ENCODE measurements at places on chromosomes 12 and 14. TPM values are rescaled to one million over a fixed set of nuclear protein-coding genes. Genes with fewer than 3 reads are reported as not detected.

- no peak for DNase-seq
Observed at GRCh38 chr14:97021001-97021400, 223.8 kb downstream of the VRK1 start.

DNA sequence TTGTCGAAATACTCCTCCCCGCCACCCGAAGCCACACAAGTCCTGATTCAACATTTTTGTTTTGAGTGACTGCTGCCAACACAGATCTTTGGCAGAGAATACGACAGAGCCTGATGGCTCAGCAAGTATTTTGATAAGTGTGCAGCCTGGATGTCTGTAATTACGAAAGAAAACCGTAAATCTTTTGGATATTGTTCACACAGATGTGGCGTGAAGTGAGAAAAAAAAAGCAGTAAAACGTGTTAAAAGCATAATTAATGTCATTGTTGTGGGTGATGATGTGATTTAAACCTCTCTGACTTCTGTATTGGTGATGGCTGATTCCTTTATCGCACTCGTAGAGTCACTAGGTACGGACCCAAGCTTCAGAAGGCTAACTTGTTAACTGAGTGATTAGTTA, 98.7 kb downstream of the PHETA1 start:
- DNase-seq, result no peak

- DNase-seq, result no peak
Observed at GRCh38 chr14:54166049-54166950, 209.7 kb upstream of the BMP4 start.

DNA sequence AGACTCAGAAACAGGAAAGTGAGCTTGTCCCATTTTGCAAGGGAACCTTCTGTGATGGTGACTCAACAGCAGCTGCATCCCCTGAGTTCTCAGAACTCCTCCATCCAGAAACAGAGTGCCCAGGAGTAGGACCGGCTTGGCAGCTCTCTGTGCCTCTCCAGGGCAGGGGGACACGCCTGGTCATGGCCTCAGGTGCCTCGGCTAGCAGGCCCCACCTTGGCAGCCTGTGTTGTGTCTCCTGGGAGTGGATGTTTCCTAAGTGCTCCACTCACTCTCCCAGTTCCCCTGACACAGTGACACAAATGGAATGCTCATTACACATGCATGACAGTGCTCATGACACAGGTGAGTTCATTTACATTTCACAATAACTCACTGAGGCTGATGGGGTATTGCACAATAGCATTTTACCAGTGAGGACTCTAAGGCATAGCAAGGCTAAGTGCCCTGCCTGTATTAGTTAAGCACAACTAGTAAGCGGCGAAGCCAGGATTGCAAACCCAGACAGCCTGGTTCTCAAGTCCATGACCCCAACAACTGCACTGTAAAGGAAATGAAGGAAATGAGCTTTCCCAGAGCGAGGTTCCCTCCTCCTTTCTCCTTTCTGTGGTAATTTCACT, 47.4 kb downstream of the CALM1 start:
- DNase-seq, result no peak

GRCh38 chr12:75727577-75727976, 216.2 kb upstream of the KRR1 start:
- DNase-seq, result no peak

DNA sequence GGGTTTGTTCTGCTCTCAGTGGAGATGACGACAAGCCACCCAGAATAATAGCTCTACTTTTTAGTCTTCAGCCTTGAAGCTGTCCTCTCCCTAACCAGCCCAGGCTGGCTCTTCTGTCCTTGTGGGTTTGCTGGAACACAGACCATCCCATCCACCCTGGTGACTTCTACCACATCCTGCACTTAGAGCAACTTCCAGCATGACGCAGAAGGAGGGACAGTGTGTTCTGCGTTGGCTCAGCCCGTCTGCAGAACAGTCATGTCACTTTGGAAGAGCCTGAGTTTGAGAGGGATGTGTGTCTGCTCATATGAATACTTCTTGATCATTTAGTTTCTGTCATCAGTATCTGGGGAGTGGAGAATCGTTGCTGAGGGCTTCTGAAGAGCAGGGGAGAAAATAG, 198.0 kb downstream of the CACNA1C start:
- DNase-seq, result no peak

GRCh38 chr12:56574210-56574609, 52.6 kb downstream of the RBMS2 start:
- DNase-seq, result no peak

DNA sequence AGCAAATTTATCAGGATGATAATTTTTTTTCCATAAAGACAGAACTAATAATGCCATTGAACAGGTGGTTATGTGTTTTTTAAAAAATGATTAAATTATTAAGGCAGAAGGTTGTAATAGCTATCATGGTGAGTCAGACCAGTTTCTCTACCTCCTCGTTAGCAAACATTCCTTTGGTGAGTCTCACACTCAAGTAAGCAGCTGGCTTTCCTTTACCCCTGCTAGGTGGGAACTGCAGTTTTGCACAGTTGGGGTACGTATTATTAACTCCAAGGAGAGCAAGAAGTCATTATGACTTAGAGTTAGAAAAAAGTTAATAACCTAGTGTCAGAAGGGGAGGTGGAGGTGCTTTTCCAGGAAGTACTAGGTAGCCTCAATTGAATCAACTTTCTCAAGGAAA, 165.3 kb downstream of the SNAPC1 start:
- no peak for DNase-seq

DNA sequence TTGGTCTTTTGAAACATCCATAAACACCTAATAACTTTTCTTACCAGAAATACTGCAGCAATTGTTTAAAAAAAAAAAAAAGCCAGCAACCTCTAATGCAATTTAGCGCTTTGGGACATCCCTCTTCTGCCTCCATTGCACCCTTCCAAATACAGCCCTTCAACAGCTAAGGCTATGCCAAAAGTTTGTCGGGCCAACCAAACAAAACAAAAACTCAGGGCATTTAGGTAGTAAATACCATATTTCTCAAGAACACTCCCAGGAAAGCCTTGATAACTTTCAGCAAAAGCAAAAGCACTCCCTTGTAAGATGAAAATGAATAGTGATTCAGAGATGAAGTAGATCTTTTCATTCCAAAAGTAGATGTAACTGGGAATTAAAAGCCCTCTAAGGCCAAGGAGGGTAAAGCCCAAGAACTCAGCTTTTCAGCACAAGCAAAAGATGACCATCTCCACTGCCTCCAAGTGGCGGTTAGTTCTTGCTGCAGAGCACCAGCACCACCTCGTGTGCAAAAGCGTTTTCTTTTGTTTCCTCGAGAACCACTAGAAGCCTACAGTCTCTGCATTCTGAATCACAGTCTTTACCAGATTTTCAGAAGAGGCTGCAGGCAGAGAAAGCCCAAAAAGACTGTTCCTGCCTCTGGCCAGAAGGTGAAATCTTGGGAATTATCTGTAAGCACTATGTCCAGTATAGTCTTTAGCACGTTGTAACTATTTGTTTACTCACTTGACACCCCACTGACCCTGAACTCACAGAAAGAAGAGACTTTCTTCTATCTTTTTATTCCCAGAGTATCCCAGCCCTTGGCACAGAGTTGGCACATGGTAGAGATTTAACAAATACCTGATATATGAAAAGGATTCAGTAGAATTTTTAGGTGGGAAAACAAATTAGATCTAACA, 53.1 kb downstream of the SIX6 start:
- peak; percentile 16 for DNase-seq

- peak; percentile 56 for DNase-seq
Observed at GRCh38 chr12:108633534-108634248, at the start of gene SELPLG. Gene SELPLG, minus strand, starts transcription at chr12:108633894. Its CDS starts 9,587 bp downstream, at chr12:108624307.

DNA sequence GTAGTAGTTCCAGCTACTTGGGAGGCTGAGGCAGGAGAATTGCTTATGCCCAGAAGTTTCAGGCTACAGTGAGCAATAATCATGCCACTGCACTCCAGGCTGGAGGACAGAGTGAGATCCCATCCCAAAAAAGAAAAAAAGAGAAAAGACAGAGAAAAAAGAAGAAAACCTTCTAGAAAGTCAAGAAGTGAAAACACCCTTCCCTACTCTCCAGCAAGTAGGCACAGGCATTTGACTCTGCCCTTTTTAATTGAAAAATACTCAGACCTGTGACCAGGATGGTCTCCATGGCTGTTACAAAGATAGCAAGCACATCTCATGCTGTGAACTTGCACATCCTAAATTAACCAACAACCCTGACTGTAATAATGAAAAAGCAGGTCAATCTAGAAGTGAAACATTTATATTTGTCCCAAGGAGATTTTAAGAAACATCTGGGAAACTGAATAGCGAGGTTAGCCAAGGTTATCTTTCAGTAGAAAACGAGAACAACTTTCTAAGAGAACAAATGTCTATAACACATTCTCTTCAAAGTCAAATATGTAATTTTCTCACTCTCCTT, 2.0 kb downstream of the TMTC1 start:
- no peak for DNase-seq

Gene POTEG
- not detected for total RNA-seq

Gene TSPAN19
- total RNA-seq, result not detected

Gene ATL1
- total RNA-seq, result 0.94 TPM

Gene ETFRF1
- total RNA-seq, result 50.3 TPM

Gene CCDC92
- total RNA-seq, result 46.0 TPM

Gene ZC2HC1C
- 12.3 TPM for total RNA-seq

Gene TAS2R42
- total RNA-seq, result not detected
